Esophagus squamous epithelium (tissue), 5 donors: ENCODE measurements at places on chromosomes 7 and 10.

DNA sequence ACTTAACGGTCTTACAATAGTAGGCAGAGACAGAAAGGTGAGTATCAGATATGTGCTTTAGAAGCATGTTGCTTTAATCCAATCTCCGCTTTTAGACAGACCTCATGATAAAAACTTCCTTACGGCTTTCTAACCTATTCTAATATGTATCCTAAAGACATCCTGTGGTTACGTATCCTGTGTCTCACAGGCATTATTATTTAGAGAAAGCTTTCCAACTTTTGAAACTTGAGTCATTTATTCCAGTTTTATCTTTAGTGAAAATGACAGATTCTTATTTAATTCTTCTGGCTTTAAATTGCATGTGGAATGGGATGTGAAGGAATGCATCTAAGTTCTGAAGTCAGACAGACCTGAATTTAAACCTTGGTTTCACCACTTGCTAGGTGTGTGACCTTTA, 118.9 kb downstream of the OTUD1 start:
- H3K27ac ChIP-seq = peak overlapping the region; percentile 2
- H3K27me3 ChIP-seq = no peaks in the 10 kb centered on the region
- no peaks in the 10 kb centered on the region for H3K36me3 ChIP-seq
- H3K4me1 ChIP-seq = peaks cover 24% of the 10 kb centered on the region
- H3K4me3 ChIP-seq = no peak overlapping the region

GRCh38 chr7:26143298-26144048, 8.5 kb upstream of the NFE2L3 start:
- peak overlapping the region; percentile 29 for H3K27ac ChIP-seq
- no peak overlapping the region for H3K4me3 ChIP-seq
- no peaks in the 10 kb centered on the region for H3K27me3 ChIP-seq
- DNase-seq = no peak

- no peaks in the 10 kb centered on the region for H3K4me1 ChIP-seq
- H3K4me3 ChIP-seq = no peak overlapping the region
Observed at GRCh38 chr10:80253266-80253962, 36.0 kb downstream of the MAT1A start.

DNA sequence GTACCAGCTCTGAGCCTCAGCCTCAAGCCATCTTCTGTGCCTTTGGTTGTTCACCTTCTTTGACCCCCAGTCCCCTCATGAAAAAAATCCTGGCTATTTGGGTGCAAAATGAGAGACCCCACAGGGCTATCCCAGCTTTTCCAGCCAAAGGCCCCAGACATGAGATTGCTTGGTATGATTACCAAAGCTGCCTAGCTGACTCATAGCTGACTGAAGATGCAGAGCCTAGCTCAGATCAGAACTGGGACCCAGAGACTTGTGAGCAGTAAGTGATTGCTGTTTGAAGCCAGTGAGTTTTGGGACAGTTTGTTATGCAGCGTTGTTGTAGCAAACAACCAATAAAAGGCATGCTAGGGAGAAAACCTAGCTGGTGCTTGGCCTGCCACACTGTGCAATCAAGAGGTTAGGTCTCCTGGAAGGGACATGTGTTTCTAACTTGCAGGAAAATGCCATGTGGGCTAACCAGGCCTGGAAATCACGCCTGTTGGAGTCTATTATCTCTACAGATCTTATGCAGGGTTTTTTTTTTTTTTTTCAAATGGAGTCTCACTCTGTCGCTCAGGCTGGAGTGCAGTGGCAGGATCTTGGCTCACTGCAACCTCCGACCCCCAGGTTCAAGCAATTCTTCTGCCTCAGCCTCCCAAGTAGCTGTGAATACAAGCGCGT, 48.0 kb upstream of the DAGLB start:
- H3K27me3 ChIP-seq = no peaks in the 10 kb centered on the region
- DNase-seq = no peak
- no peaks in the 10 kb centered on the region for H3K36me3 ChIP-seq
- no peaks in the 10 kb centered on the region for H3K4me1 ChIP-seq
- H3K27ac ChIP-seq = no peak overlapping the region

GRCh38 chr10:94412449-94412848, 10.1 kb downstream of the TBC1D12 start:
- DNase-seq = no peak
- no peaks in the 10 kb centered on the region for H3K27me3 ChIP-seq
- peaks cover 8% of the 10 kb centered on the region for H3K4me1 ChIP-seq
- no peaks in the 10 kb centered on the region for H3K36me3 ChIP-seq
- no peak overlapping the region for H3K4me3 ChIP-seq

- H3K36me3 ChIP-seq = peaks cover 11% of the 10 kb centered on the region
- peaks cover 18% of the 10 kb centered on the region for H3K4me1 ChIP-seq
- H3K27me3 ChIP-seq = no peaks in the 10 kb centered on the region
- no peak for DNase-seq
- H3K4me3 ChIP-seq = no peak overlapping the region
Observed at GRCh38 chr7:139753081-139753692, 24.6 kb downstream of the HIPK2 start.

GRCh38 chr7:73740212-73740611, 1.6 kb upstream of the ABHD11 start:
- no peak overlapping the region for H3K4me3 ChIP-seq
- peaks cover 23% of the 10 kb centered on the region for H3K4me1 ChIP-seq
- no peak for DNase-seq
- no peak overlapping the region for H3K27ac ChIP-seq

DNA sequence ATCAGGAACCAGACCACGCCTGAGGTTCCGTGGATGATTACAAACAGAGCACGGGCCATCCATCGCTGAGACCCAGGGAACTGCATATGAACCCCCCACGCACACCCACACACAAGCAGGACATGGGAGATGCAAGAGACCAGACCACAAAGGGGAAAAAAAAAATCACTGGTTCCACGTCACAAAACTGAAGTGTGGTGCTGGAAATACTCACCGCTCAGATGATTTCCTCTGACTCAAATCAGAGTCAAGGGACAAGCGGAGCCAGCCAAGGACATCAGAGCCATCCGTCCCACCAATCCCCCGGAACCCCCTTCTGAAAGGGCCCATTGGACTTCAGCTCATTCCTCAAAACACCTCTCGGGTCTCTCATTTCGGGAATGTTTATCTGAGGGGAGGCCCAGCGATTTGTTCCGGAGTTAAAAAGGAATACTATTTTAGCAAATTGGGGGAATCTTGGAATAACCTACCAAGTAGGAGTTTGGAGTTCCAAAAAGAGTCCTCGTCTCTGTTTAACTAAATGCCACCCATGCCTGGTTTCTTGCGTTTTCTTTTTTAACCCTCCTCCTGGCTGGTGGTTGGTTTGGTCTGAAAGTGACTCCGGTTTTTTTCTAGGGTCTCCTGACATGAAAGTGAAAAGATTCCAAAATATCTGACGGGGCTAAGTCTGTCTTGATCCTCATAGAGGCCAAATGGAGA, 15.0 kb downstream of the SNX8 start:
- H3K4me1 ChIP-seq = no peaks in the 10 kb centered on the region
- no peaks in the 10 kb centered on the region for H3K36me3 ChIP-seq
- no peak overlapping the region for H3K4me3 ChIP-seq
- peak overlapping the region; percentile 50 for H3K27ac ChIP-seq
- no peak for DNase-seq

GRCh38 chr7:100546129-100546925, 7.3 kb downstream of the AGFG2 start:
- H3K27ac ChIP-seq = peak overlapping the region; percentile 96
- H3K4me3 ChIP-seq = no peak overlapping the region
- H3K4me1 ChIP-seq = peaks cover 91% of the 10 kb centered on the region
- no peaks in the 10 kb centered on the region for H3K36me3 ChIP-seq

- H3K27me3 ChIP-seq = no peaks in the 10 kb centered on the region
- no peak overlapping the region for H3K27ac ChIP-seq
- no peak for DNase-seq
- H3K4me3 ChIP-seq = no peak overlapping the region
- H3K4me1 ChIP-seq = no peaks in the 10 kb centered on the region
Observed at GRCh38 chr7:86470763-86471162, 172.9 kb upstream of the GRM3 start.

DNA sequence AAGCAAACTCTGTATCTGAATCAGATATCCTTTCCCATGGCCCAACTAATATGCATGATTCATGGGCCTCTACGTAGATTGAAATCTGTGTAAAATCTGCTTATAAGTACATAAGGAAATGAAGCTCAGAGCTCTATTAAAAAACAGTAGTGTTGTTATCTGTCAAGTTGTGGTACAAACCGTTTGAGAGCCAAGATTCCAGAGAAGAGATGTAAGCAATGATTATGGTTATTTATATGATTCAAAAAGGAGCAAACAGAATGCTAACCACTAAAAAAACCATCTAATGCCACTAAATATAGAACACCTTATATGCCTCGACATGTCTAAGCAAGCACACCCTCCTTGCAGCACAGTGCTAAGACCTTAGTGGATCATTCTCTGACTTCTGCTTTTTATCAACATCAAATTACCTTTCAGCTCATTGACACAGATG, 26.6 kb downstream of the RPP38 start:
- no peak for DNase-seq
- H3K27me3 ChIP-seq = no peaks in the 10 kb centered on the region
- H3K36me3 ChIP-seq = peaks cover 71% of the 10 kb centered on the region
- no peak overlapping the region for H3K4me3 ChIP-seq

GRCh38 chr10:52259426-52259812, 54.7 kb upstream of the DKK1 start:
- no peaks in the 10 kb centered on the region for H3K27me3 ChIP-seq
- no peak overlapping the region for H3K27ac ChIP-seq
- H3K36me3 ChIP-seq = no peaks in the 10 kb centered on the region
- H3K4me1 ChIP-seq = no peaks in the 10 kb centered on the region
- no peak overlapping the region for H3K4me3 ChIP-seq
- no peak for DNase-seq

GRCh38 chr10:130715686-130716670, 579.8 kb downstream of the GLRX3 start:
- H3K4me1 ChIP-seq = no peaks in the 10 kb centered on the region
- H3K36me3 ChIP-seq = no peaks in the 10 kb centered on the region

DNA sequence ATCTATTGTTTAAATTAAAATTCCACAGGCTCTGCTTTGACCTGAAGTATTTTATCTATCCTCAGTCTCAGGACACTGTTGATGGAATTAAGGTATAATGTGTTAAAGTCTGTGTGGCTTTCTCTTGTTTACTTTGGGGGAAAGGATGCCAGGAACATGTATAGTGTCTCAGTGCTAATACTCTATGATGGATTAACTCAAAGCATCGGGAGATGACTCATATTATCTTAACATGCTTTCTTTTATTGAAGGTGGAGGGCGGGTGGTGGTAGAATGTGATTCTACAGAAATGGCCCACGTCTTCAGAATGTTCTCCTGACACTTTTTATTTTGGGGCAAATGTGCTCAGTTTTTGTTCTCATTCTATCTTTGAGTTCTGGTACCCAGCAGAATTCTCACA, 189.0 kb downstream of the ANKRD30A start:
- no peaks in the 10 kb centered on the region for H3K4me1 ChIP-seq
- no peak for DNase-seq
- H3K27ac ChIP-seq = no peak overlapping the region
- H3K27me3 ChIP-seq = no peaks in the 10 kb centered on the region
- H3K4me3 ChIP-seq = no peak overlapping the region
